Colonic mucosa (tissue), 4 donors: ENCODE measurements at places on chromosomes 16 and 17.
A peak's percentile ranks its signal among the peaks of the same experiment; 100 is the strongest.

- no peak for DNase-seq
Observed at GRCh38 chr17:41932816-41933389, 2.5 kb downstream of the ODAD4 start.

DNA sequence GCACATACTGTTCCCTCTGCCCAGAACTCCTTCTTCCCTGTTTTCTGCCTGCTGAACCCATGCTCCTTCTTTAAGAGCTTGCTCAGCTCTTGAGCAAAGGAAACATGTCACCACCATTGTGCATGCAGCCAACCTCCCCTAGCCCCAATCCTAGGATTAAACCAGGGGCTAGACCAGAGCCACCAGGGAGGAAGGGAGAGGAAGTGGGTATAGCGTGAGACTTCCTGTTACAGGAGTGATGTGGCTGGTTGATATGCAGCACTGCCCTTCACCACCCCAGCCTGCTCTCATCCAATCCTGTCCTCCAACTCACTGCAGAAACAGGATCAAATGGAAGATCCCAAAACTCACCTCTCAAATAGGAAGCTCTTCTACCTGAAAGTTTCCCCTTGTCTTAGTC lies 67.1 kb upstream of the CDH5 start:
- no peak for DNase-seq

- DNase-seq, result no peak
Observed at GRCh38 chr16:82936941-82937551, 310.3 kb downstream of the CDH13 start.

DNA sequence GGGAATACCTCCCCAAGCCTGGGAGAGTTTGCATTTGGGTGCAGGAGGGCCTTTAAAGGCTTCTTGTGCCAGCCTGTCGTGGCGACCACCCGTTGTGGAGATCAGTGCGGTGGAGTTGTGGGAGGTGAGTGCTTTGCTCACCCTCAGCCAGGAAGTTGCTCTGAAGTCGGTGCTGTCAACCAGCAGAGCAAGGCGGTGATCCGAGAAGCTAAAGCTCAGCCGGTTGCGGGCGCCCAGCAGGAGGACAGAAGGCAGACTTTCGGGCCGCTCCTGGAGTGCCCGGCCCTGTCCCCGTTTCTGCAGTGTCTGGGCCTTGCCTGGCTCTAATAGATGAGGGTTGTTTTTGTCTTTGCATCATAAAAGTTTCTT lies 1.4 kb downstream of the UBE2I start:
- DNase-seq, result no peak

GRCh38 chr17:68248891-68249290 lies 1.0 kb downstream of the AMZ2 start:
- DNase-seq, result no peak

- DNase-seq, result no peak
Observed at GRCh38 chr17:65633988-65634387, 72.5 kb upstream of the AXIN2 start.

DNA sequence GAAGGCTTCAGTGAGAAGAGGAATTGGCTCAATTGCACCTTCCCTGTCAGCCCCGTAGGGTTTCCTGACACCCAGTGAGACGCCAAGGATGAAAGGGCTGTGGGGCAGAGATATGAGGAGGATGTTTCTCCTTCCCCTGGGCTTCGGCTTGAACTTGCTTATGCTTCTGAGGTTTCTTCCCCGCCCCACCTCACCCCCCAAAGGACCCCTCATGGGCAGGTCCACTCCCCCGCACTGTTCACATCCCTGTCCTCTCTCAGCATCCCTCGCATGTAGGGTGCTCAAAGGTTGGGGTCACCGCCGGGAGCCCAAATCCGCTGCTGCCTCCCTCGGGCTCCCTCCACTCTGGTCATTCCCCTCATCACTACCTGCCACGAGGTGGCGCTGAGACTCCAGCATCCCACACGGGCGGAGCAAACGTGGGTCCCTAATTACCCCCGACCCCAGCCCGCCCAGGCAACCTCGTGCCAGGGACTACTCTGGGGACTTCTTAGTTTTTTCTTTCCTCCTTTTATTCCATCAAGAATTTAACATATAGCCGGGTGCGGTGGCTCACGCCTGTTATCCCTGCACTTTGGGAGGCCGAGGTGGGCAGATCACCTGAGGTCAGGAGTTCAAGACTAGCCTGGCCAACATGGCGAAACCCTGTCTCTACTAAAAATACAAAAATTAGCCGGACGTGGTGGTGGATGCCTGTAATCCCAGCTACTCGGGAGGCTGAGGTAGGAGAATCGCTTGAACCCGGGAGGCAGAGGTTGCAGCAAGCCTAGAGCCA lies 3.3 kb upstream of the TRARG1 start:
- peak; percentile 69 for DNase-seq

DNA sequence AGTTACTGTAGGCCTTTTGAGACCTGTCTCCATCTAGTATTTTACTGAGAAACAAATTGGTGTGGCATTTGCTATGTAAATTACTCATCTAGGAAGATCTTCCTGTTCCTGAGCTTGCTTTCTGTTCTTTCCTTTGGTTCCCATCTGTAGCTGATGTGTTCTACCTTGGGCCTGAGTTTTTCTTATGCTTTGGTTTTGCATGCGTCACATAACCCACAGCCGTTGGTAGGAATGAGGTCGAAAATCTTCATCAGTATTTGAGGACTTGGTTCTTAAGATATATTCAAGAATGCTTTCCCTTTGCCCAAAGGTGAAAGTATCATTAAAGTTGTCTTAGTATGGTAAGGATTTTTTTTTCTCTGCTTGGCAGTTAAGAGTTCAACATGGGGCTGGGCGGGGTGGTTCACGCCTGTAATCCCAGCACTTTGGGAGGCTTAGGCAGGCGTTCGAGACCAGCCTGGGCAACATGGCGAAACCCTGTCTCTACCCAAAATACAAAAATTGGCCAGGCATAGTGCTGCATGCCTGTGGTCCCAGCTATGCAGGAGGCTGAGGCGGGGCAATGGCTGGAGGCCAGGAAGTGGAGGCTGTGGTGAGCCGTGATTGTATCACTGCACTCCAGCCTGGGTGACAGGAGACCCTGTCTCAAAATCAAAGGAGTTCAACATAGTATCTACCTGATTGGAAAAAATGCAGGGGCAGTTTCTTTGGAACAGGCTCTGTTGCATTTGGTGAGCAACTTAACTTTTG lies 28.8 kb downstream of the IST1 start:
- DNase-seq, result no peak

- no peak for DNase-seq
Observed at GRCh38 chr16:15606518-15607220, 36.3 kb downstream of the MARF1 start.

DNA sequence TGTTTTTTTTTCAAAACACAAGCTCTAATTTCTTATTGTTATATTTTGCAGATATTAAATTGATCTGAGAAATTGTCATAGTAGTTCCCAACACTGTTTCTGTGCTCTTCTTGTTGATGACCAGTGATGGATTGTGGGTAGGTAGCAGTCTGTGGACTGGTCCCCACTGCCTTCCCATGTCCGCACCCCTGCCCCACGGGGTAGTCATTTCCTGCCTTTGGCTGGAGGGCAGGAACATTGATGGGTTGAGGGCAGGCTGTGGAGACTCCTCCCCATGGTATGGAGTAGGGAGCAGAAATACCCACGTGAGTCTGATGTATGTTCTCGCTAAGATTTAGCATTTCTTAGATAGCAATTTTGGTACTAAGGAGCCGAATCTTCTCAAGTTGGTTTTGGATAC lies 762.0 kb downstream of the CDH8 start:
- DNase-seq, result no peak

DNA sequence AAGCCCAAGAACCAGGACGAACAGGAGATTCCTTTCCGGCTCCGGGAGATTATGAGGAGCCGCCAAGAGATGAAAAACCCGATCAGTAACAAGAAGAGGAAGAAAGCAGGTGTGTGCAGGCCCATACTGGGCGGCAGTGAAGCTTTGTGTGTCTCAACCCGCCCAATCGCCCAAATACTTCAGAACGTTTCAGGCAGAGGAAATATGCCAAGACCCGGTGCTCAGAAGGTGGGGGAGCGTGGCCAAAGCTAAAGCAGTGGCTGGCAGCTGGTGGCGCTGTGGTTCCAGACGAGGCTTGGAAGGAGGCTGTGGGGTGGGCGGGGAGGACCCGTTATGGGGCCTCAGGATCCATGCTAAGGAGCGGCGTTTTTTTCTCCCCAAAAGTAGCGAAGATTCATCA lies 1.2 kb downstream of the CCDC137 start:
- no peak for DNase-seq

DNA sequence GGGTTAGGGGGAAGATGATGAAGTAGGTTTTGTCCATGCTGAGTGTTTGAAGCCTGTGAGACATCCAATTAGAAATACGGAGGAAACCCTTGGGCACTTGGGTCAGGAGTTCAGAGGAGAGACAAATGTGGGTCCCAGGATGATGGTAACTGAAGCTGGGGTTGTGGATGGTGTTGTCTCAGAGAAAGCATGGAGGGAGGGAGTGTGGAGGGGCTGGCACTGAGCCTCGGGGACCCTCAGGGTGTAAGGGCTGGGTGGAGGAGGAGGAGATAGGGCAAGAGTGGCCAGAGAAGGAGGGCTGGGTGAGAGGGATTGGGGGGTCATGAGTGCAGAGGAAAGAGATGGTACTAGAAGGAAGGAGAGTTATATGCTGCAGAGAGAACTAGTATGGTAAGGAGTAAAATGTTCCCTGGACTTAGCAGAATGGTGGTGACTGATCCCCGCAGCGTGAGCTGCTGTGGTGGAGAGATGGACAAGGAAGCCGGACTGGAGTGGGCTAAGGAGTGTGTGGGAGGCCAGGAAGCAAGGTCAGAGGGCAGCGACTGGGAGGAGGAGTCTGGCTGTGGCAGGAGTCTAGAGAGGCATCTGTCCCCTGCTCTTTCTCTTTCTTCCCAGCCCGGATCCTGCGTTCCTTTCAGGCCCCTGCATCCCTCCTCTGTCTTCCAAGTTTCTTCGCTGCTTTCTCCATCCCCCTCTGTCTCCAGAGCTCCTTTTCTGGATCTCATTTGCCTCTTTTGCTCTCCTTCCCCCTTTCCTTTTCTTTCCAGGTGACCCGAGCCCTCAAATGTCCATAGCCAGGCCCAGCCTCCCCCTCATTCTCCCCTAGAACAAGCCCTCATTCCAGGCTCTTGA lies 3.9 kb upstream of the COL1A1 start:
- no peak for DNase-seq

- DNase-seq, result no peak
Observed at GRCh38 chr16:27334838-27335237, 21.1 kb downstream of the IL4R start.

- no peak for DNase-seq
Observed at GRCh38 chr16:600781-601180, 10.9 kb downstream of the RAB40C start.

DNA sequence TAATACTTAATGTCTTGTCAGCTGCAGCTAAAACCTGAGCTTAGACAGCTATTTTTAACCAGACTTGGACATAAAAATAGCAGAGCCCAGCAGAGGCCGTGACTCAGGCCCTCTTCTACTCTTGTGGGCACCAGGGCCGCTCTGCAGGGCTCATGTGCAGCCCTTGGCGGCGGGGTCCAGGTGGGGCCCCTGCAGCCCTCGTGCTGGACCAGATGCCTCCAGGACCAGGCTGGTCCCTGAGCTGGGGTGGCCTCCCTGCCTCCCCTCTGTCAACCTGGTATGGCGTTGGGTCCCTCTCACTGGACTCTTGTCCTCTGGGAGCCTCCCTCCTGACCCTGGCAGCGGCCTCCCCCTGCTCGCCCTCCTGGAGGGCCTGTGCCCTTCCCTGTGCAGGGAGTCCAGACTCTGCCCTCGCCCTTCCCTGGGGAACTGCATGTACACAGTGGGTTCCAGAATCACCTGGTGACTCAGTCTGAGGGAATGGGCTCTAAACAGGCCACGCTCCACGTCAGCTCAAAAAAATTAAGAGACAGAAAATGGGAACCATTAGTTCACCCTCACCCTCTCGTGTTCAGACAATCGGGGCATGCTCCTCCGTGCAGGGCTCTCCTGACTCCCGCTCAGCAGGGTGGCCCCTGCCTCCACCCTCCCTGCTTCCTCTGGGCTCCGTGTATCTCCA lies 9.7 kb downstream of the CDK5R1 start:
- no peak for DNase-seq

DNA sequence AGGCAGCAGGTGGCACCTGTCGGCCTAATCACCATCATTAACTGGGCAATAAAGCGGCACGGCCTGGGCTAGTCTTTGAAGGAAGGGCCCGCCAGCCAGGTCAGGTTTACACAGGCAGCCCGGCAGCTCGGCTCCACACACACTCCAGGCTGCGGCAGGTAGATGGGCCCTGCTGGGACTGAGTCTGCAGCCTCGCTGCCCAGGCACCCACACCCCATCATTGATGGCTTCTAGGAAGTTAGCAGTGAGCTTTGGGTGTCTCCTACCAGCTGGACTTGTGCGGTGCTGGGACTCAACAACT lies 6.8 kb upstream of the FOXN1 start:
- DNase-seq, result peak; percentile 81

DNA sequence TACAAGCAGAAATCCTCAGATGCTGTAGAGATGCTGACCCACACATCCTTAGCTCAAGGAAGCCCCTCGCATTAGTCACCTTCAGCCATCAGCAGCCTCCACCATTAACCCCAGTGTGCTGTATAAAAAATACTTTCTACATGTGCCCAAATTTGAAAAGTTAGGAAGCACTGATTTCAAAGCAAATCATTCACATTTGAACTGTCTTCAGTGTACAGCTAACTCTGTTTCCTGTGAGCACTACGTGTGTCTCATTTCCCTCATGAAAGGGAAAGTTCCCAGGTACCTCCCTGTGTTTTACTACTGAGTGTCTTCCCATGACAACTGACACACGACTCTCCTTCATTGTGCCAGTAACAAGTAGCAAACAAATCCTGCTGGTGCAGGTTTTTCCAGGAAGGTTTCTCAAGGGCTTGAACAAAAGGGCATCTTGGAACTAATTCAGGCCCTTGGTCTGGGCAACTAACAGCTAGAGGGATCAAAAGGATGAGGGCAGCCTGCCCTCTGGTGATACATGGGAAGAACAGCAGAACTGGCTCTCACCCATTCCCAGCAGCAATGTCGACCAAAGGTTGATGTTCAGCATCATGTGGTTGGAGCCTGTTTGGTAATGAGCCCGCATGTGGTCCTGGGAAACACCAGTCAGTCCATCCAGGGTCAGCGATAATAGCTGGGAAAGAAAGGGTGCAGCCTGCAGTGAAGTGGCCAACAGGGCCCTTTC lies 4.0 kb downstream of the SLC35B1 start:
- no peak for DNase-seq

DNA sequence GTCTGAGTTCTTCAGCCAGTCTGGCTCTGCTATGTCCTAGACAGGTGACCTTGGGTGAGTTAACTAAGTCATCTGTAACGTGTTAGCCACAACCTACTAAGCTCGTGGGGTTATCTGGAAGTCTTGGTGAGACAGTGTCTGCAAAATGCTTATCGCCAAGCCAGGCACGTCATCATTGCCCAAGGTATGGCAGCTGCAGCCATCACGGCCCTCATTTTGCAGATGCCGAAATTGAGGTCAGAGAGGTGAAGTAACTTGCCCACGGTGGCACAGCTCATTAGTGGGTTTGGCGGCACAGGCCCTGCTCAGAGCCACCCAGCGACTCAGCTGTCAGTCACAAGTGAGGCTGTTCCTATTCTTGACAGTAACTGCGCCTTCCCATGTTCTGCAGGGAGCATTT lies 79.8 kb downstream of the CMIP start:
- DNase-seq, result no peak

DNA sequence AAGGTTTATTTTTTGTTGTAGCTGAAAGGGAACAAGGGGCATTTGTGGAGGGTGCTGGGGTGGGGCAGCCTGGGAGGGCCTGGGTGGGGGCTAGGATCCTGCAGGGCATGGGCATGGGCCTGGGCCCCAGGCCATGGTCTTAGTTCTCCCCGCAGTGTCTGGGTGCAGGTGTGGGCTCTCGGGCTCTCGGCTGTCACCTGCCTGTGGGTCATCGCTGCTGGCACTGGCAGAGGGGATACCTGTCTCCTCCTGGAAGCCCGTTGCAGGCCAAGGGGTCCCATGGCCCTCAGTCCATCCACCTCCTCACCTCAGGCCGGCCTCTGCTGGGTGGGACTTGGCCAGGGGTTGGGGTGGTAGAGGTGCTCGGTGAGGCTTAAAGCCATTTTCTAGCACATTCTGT lies 30.3 kb downstream of the TSC2 start:
- no peak for DNase-seq
